ENCODE measurements at places on chromosomes 1 and 21. TPM values are rescaled to one million over a fixed set of nuclear protein-coding genes. Genes with fewer than 3 reads are reported as not detected.

ST6GALNAC5 gene
- total RNA-seq: 11.0 TPM

ASCL5 gene
- not detected for total RNA-seq

RNF186 gene
- not detected for total RNA-seq

FCRL2 gene
- not detected for total RNA-seq

CDC42BPA gene
- total RNA-seq: 129 TPM

ERICH3 gene
- 12.9 TPM for total RNA-seq

IL12RB2 gene
- total RNA-seq: 2.5 TPM

NECTIN4 gene
- not detected for total RNA-seq

RHOU gene
- total RNA-seq: 47.3 TPM

SPRR4 gene
- total RNA-seq: not detected

CDC14A gene
- 18.9 TPM for total RNA-seq

RNF2 gene
- total RNA-seq: 53.5 TPM

GNG4 gene
- total RNA-seq: 16.2 TPM

SPRR3 gene
- 0.39 TPM for total RNA-seq

IKBKE gene
- 2.2 TPM for total RNA-seq

IL19 gene
- not detected for total RNA-seq

GJA4 gene
- total RNA-seq: 23.6 TPM

CELA3A gene
- not detected for total RNA-seq

LIN28A gene
- not detected for total RNA-seq

BACE2 gene
- 36.0 TPM for total RNA-seq

PBX1 gene
- total RNA-seq: 81.7 TPM

PRELP gene
- total RNA-seq: 4.4 TPM

DEPDC1 gene
- 8.0 TPM for total RNA-seq

CELF3 gene
- total RNA-seq: 12.7 TPM

RASAL2 gene
- total RNA-seq: 32.6 TPM

RXFP4 gene
- not detected for total RNA-seq

SAMD13 gene
- total RNA-seq: 5.7 TPM

ASH1L gene
- 65.9 TPM for total RNA-seq

ACTL8 gene
- not detected for total RNA-seq

ADGRL2 gene
- 176 TPM for total RNA-seq

SPRR2B gene
- not detected for total RNA-seq

ZNF697 gene
- total RNA-seq: 15.5 TPM

BECN2 gene
- not detected for total RNA-seq

FAM72A gene
- 4.2 TPM for total RNA-seq

CLIC6 gene
- 1.5 TPM for total RNA-seq

HTR1D gene
- 0.66 TPM for total RNA-seq

RBM11 gene
- total RNA-seq: 14.4 TPM

FOXO6 gene
- total RNA-seq: 1.9 TPM

ATXN7L2 gene
- total RNA-seq: 1.6 TPM

KRTAP21-2 gene
- total RNA-seq: not detected

RIPPLY3 gene
- 0.39 TPM for total RNA-seq

BLACAT1 gene
- total RNA-seq: 0.44 TPM
